ENCODE measurements at places on chromosomes 2 and 18.

- DNase-seq = no peak
Measured at GRCh38 chr2:13822365-13822764, 810.2 kb upstream of the LRATD1 start.

GRCh38 chr2:200735061-200735460 lies 76.6 kb upstream of the BZW1 start:
- DNase-seq = no peak

DNA sequence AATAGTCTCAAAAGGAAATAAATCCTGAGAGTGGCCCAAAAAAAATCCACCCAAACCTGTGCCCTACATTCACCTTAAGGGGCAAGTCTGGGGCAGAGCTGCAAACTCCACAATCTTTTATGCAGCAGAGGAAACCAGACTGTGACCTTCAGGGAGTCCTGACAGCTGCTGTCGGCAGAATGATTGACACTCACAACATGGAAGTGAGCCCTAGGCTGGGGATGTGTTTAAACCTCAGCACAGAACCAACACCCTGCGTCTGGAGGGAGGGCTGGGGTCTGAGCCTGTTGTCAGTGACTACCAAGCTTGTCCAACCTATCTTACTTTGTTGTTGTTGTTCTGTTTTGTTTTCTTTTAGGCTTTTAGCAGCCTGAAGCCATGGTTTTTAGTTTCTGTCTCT lies 39.6 kb downstream of the CRACDL start:
- DNase-seq = no peak

GRCh38 chr2:180359522-180360282 lies 352.6 kb upstream of the CWC22 start:
- no peak for DNase-seq

GRCh38 chr18:40935423-40935822 lies 1019.6 kb upstream of the PIK3C3 start:
- peak; percentile 80 for DNase-seq

DNA sequence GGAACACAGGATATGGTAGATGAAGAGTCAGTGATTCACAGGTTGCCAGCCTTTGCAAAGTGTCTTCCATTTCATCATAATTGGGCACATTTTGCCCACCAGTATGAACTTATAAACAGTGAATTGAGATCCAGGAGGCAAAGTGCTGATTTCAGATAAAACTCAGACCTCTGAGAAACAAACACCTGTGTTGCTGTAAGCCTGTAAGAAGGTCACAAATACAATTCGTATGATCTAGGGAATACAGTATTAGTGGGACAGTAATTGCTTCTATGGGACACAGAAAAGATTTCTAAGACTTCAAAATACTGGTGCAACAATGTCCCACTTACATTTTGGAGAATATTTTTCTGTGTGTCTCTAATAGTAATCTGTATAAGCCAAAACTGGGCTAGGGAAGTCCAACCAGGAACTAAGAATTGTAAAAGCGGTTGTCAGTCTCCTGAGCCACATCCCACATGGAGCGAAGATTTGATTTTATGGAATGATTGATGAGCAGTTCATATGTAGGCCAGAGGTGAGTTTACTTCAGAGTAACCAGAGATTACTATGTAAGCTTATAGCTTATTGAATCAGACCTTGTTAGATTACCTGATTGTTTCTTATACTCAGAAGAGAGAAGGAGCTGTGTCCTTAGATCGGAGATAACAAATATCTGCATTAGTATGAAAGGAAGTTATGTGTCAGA lies 728.4 kb downstream of the LRRTM4 start:
- no peak for DNase-seq

DNA sequence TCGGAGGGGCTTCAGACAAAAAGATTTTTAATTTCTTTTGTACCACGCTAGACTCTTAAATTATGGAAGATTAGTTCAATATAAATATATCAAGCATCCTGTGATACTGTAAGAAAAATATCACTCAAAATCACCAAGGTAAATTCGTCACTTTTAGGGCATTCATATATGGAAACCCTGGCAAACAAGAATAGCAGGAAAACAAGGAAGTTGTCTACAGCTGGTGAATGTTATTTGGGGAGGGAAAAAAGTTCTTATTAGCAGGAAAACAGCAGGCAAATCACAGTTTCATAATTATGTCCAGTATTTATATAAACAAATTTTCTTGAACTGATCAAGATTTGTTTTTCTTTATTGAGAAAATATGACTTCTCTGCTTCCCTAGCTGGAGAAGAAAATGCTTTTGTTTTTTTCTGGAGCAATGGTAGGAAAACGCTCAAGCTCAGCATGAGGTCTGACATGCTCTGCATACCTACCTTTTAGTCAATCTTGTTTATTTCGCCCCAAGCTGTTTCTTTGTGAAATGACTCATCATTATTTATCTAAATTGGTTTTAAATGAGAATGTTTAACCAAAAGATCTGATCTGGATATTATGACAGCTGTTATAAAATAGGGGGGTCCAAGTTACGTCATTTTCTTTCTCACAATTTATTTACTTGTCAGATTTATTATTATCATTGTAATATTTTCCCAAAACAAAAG lies 14.7 kb downstream of the LINC00305 start:
- DNase-seq = no peak

GRCh38 chr2:27962006-27962405 lies 71.5 kb downstream of the BABAM2 start:
- DNase-seq = no peak

Data from OCI-M1 (cell line).